Left lung (tissue), 14 donors: ENCODE measurements at places on chromosomes 5 and 9. TPM values are rescaled to one million over a fixed set of nuclear protein-coding genes. Genes with fewer than 3 reads are reported as not detected.

DNA sequence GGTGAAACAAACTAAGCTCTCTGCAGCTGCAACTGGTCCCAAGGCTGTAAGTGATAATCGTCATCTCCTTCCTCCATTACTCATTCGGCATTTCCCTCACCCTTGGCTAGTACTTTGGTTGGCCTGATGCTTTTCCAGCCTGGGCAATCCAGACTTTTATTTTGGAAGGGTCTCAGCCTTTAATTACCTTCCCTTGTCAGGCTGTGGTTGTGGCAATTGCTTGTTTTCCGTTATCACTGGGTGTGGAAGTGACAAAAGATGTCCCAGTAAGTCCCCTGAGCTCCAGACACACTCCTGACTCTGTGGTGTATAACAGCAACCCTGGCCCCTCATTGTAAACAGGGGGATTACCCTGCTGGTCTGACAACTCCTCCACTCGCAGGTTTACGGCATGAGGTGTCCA is 6.3 kb upstream of the FAF2 start:
- no peak overlapping the region for H3K4me3 ChIP-seq
- H3K36me3 ChIP-seq, result no peaks in the 10 kb centered on the region
- no peak for DNase-seq

GRCh38 chr9:82116556-82116955 is 128.0 kb downstream of the SPATA31D1 start:
- H3K27ac ChIP-seq, result no peak overlapping the region
- no peaks in the 10 kb centered on the region for H3K27me3 ChIP-seq
- H3K36me3 ChIP-seq, result no peaks in the 10 kb centered on the region

GRCh38 chr5:20469390-20469789 is 481.4 kb upstream of the CDH18 start:
- H3K27ac ChIP-seq, result no peak overlapping the region
- no peak for DNase-seq
- no peaks in the 10 kb centered on the region for H3K27me3 ChIP-seq
- no peak overlapping the region for H3K4me3 ChIP-seq
- H3K36me3 ChIP-seq, result no peaks in the 10 kb centered on the region

GRCh38 chr5:72467461-72467860 is 39.7 kb downstream of the ZNF366 start:
- peaks cover 8% of the 10 kb centered on the region for H3K4me1 ChIP-seq
- no peaks in the 10 kb centered on the region for H3K27me3 ChIP-seq
- H3K36me3 ChIP-seq, result no peaks in the 10 kb centered on the region

- no peak overlapping the region for H3K4me3 ChIP-seq
- H3K36me3 ChIP-seq, result no peaks in the 10 kb centered on the region
- no peaks in the 10 kb centered on the region for H3K27me3 ChIP-seq
- no peak overlapping the region for H3K27ac ChIP-seq
- no peaks in the 10 kb centered on the region for H3K4me1 ChIP-seq
These were observed 70.5 kb downstream of the PTCH1 start for GRCh38 chr9:95446259-95446658.

DNA sequence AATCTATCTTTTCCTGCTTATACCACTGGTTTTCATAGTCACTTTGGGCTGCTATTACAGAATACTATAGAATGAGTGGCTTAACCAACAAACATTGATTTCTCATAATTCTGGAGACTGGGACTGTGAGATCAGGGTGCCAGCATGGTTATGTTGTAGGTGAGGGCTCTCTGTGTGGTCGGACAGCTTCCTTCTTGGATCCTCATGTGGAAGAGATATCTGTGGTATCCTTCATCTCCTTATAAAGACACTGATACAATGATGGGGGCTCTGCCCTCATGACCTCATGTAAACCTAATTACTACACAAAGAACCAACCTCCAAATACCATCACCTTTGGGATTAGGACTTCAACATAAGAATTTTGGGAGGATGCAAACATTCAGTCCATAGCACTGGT is 13.9 kb upstream of the PRLR start:
- no peaks in the 10 kb centered on the region for H3K27me3 ChIP-seq
- no peak overlapping the region for H3K4me3 ChIP-seq
- H3K4me1 ChIP-seq, result no peaks in the 10 kb centered on the region
- no peak overlapping the region for H3K27ac ChIP-seq

DNA sequence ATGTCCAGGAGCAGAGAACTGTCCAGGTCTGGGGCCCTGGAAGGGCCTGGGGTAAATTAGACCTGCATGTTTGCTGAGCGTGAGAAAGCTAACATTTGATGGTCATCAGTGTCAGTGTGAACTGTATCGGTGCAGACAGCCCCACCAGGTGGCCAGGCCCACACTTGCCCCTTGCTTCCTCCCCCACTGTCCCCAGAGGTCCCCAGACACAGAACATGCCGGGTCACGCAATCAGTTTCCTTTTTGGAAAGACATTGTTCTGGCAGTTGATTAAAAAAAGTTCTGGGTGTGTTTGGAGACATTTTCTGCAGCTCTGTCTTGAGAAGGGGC is 1.5 kb downstream of the NKD2 start:
- DNase-seq, result no peak
- no peaks in the 10 kb centered on the region for H3K36me3 ChIP-seq
- H3K4me3 ChIP-seq, result peak overlapping the region; percentile 39
- no peak overlapping the region for H3K27ac ChIP-seq

The DCTN3 gene
- 70.4 TPM for total RNA-seq

The ZNG1F gene
- total RNA-seq, result 4.4 TPM
